ENCODE measurements at places on chromosomes 7 and 10. TPM values are rescaled to one million over a fixed set of nuclear protein-coding genes. Genes with fewer than 3 reads are reported as not detected.

SLC16A12 gene
- 3.4 TPM for total RNA-seq

PRF1 gene
- total RNA-seq = 14.1 TPM

- H3K4me1 ChIP-seq = no peaks in the 10 kb centered on the region
- no peaks in the 10 kb centered on the region for H3K36me3 ChIP-seq
- no peak for DNase-seq
- H3K4me3 ChIP-seq = peak within 1 kb of the TSS; percentile 36
Measured at GRCh38 chr7:16804674-16805439, at the start of gene AGR2. Gene AGR2, minus strand, starts transcription at chr7:16804999. Its CDS starts 3,203 bp downstream, at chr7:16801796.

KCNIP2 gene
- 3.2 TPM for total RNA-seq

IL2RA gene
- total RNA-seq = 8.4 TPM

DNA sequence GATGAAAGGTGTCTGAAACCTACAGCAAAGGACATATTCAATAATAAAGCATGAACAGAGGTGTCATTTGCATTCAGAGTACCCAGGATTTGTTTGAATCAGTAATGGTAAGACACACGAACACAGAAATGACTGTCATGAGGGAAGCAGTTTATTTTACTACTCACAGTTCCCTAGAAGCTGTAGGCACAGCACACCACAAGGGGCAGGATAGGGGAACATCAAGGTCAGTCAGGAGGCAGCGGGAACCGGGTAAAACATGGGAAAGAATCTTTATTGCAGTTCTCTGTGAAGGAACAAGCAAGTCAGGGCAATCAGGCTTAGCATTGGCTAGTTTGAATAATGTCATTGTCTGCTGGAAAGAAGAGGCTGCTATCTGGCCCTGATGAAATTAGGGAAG, 70.2 kb upstream of the PDSS1 start:
- no peaks in the 10 kb centered on the region for H3K36me3 ChIP-seq
- H3K27me3 ChIP-seq = no peaks in the 10 kb centered on the region
- no peak overlapping the region for H3K27ac ChIP-seq
- H3K4me3 ChIP-seq = no peak overlapping the region
- H3K4me1 ChIP-seq = no peaks in the 10 kb centered on the region

GRCh38 chr10:62618576-62619412, 185.7 kb upstream of the ADO start:
- peak; percentile 76 for DNase-seq
- peak overlapping the region; percentile 68 for H3K27ac ChIP-seq
- H3K27me3 ChIP-seq = no peaks in the 10 kb centered on the region
- peaks cover 18% of the 10 kb centered on the region for H3K4me1 ChIP-seq
- no peak overlapping the region for H3K4me3 ChIP-seq

GRCh38 chr7:135091717-135092116, 56.2 kb upstream of the TMEM140 start:
- no peaks in the 10 kb centered on the region for H3K27me3 ChIP-seq
- no peak for DNase-seq
- H3K27ac ChIP-seq = no peak overlapping the region
- no peak overlapping the region for H3K4me3 ChIP-seq

GRCh38 chr7:47320296-47320695, 261.6 kb downstream of the TNS3 start:
- H3K4me1 ChIP-seq = peaks cover 12% of the 10 kb centered on the region
- H3K36me3 ChIP-seq = peaks cover 6% of the 10 kb centered on the region
- no peak overlapping the region for H3K4me3 ChIP-seq
- no peaks in the 10 kb centered on the region for H3K27me3 ChIP-seq

DNA sequence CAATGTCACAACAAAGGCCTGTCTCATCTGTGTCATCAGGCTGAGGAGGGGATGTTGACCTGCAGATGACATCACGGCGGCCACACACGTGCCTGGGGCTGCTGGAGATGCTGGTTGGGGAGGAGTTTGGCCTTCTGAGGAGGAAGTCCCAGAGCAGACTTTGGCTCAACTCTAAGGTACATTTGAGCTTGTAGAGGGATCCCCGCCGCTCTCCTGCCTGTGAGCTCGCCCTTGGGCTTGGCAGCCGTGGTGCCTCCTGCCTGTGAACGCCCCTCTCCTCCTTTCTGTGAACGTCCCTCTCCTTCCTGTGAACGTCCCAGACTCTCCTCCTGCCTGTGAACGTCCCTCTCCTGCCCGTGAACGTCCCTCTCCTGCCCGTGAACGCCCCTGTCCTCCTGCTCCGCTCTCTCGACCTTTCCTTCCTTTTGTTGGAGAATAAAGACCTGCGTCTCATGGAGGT, 176.4 kb downstream of the DNAJB6 start:
- no peak for DNase-seq
- no peak overlapping the region for H3K27ac ChIP-seq
- no peak overlapping the region for H3K4me3 ChIP-seq
- no peaks in the 10 kb centered on the region for H3K4me1 ChIP-seq

DNA sequence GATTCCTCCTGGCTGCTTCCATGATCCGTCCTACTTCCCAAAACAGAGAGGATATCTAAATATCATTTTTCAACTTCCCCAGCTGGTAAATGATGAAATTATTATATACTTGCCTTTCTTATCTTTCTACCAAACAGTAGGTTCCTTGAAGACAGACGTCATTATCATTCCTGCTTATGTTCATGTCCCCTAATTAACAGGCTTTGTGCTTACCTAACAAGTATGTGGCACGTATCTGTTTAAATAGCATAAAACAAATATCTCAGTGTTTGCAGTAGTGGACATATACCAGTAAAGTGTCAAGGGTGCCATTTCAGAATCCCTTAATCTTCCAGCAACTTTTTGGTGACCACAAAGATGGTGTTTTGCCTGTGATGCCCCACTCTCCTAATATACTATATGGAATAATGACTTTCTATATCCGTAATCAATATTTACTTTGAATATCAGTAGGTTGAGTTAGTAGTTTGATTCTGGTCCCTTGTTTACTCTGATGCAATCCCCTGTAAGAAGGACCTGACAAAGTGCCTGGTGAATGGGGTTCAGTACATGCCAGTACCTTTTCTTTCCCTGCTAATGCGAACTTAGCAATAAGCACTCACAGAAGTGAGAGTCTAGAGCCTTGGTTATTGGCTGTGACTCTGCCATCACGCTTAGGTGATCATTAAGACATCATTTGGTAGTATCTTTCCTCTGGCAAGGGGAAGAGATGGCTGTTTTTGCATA, 124.4 kb downstream of the ITIH5 start:
- no peak overlapping the region for H3K27ac ChIP-seq
- no peaks in the 10 kb centered on the region for H3K36me3 ChIP-seq
- H3K4me1 ChIP-seq = peaks cover 3% of the 10 kb centered on the region
- no peak for DNase-seq

- no peaks in the 10 kb centered on the region for H3K4me1 ChIP-seq
- H3K27ac ChIP-seq = no peak overlapping the region
- no peak overlapping the region for H3K4me3 ChIP-seq
- no peaks in the 10 kb centered on the region for H3K27me3 ChIP-seq
- no peaks in the 10 kb centered on the region for H3K36me3 ChIP-seq
- no peak for DNase-seq
Measured at GRCh38 chr7:109213081-109213480, 643.4 kb downstream of the DNAJB9 start.
